ENCODE measurements at places on chromosomes 1 and 21.

DNA sequence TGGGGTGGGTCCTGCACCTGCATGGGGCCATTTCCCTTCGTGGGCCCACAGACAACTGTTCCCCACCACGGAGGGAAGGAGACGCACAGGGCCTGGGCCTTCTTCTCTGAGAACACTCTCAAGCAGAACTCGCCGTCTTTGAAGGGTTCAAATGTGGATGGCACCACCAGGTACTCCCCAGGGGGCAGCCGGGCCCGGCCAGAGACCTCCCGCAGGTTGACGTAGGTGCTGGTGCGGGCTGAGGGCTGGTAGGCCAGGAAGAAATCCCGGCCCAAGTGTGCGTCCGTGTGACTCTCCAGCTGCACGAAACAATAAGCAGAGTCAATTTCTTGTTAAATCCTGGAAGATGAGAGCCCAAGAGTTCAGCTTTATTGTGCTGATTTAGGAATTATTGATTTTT lies 56.4 kb downstream of the CAPN8 start:
- no peak for DNase-seq

GRCh38 chr1:25933479-25934365 lies 27.5 kb upstream of the STMN1 start:
- no peak for DNase-seq

DNA sequence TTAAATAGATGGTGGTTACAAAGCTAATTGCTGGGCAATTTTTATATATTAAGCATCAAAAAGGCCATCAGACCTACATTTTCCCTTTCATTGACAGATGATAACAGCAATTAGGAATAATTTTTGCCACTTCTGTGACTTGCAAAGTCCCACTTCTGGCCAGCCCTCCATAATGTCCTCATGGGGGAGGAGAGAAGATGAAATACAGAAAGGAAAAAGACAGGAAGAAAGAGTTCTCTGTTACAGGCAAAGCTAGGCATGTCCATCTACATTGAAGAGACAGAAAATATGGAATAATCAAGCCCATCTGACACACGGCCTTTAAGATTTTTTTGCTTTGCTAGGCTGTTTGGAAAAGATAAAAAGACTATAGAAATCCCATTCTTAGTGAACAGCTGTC lies 108.0 kb downstream of the ENAH start:
- no peak for DNase-seq

GRCh38 chr1:213669512-213669911 lies 318.3 kb upstream of the PROX1 start:
- DNase-seq = no peak

- peak; percentile 38 for DNase-seq
Observed at GRCh38 chr1:181310560-181310959, 172.8 kb upstream of the CACNA1E start.

- DNase-seq = peak; percentile 52
Observed at GRCh38 chr1:228415853-228416216, 826 bp downstream of the TRIM17 start.

Data from DMS53 (cell line).